ENCODE measurements at places on chromosomes 6 and 20.

DNA sequence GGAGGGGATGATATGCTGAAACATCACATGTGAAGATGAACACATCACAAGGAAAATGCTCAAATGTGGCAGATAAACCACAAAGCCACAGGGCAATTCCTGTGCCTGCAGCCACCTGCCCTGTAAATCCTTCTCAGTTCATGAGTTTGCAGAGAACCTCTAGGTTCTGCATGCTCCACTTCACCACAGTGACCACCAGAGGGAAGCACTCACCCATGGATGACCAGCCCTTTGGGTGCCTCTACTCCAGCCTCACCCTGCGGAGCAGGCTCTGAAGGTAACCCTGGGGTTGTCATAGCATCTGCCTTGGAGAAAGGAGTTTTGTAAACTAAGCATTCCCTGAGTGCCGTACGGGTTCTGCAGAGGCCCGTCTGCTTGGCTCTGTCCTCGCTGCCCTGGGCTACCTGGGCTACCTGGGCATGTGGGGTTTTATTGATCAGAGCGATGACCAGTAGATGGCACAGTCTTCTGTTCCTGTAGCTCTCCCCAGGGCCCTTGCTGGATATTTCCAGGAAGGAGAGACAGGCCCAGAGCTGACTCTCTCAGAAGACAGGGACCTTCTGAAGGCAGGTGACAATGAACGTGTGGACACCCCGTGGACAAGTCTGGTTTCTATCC, 31.7 kb upstream of the CST1 start:
- DNase-seq: no peak

DNA sequence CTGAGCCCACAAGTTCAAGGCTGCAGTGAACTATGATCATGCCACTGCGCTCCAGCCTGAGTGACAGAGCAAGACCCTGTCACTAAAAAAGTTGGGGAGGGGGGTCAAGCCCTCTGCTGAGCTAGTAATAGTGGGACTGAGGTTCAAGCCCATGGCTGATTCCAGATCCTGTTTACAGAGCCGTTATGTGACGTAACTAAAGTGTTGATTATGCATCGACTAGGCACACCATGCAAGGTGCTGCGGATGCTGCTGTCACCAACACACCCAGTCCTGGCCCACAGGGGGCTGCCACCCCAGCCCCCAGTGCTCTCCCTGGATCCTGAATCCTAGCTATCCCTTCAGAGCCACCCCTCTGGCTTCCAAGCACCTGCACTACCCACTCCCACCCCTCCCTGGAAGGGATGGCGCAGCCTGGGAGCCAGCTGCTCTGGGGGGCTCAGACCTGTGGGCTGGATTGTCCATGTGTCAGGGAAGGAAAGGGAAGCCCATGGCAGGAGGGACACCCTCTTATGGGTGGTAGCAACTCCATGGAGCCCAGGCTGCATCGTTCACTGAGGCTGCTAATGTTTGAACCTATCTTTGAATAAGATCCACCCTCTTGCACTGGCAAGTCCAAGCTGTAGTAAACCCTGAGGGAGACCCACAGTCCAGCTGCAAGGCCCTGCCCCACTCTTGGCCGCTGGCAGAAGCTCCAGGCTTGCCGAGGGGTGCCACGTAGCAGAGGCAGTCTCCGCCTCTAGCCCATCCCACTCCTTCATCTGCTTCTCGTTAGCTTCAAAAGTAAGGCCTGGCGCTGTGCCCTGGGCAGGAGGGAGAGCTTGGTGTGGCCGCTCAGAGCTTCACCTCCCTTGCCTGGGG, 95.0 kb downstream of the SNX5 start:
- peak; percentile 97 for DNase-seq

DNA sequence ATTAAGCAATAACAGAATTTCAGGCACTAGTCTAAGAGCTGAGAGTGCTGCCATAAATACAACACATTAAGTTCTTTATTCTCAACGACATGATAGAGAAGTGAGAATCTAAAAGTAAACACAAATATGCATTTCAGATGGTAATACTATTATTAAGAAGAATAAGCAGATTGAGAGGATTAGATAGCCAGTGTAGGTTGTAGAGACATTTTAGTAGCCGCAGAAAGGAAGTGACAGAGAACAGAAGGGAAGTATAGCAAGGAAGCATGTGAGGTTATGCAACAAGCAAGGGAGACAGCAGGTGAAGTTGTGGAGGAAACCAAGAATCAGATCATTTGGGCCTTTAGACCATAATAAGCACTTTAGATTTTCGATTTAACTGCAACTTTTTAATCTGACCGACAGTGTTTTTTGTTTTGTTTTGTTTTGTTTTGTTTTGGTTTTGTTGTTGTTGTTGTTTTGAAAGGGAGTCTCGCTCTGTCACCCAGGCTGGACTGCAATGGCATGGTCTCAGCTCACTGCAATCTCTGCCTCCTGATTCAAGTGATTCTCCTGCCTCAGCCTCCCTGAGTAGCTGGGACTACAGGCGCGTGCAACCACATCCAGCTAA, 737.0 kb upstream of the ADGRB3 start:
- DNase-seq: no peak

- DNase-seq: no peak
Observed at GRCh38 chr6:87916446-87916845, 131.2 kb upstream of the SPACA1 start.

DNA sequence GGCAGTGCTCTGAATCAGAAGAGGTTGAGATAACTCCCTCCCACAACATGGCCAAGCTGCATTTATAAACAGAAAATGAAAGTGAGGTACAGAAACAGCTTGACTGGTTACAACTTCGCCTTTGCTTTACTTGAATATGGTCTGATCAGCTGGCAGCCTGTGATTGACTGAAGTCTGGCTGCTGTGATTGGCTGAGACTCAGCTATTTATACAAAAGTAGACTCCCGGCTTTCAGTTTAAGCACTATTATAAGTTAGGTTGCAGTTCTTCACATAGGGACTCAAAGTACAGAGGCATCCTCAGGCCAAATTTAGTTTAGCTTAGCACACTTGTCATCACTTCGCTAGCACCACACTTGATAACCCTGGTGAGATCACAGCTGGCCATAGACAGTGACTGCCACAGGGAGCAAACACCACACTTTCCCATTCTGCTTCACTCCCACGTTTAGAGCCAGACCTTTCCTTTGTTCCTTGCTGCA, 362.6 kb downstream of the EPM2A start:
- peak; percentile 46 for DNase-seq

DNA sequence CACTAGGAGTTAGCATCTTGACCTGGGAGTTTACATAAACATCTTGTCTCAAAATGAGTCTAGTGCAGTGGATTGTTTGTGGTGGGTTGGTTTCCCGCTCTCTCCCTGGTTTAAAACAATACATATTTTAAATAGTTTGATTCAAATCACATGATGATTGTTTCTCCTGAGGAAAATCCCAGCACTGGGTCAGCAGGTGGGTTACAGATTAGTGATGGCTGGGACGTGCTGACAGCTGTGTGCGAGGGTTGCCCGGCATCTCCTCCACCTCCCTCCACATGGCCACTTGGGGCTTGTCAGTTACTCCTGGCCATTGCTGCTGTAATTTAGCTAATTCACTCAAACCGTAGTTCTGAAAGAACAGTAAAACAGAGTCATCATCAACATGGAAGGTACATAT, 306.4 kb upstream of the CITED2 start:
- DNase-seq: no peak

GRCh38 chr6:87257565-87257964, 64.8 kb upstream of the SMIM8 start:
- DNase-seq: no peak

- DNase-seq: no peak
Observed at GRCh38 chr6:73285674-73286283, 22.8 kb upstream of the KHDC1 start.

DNA sequence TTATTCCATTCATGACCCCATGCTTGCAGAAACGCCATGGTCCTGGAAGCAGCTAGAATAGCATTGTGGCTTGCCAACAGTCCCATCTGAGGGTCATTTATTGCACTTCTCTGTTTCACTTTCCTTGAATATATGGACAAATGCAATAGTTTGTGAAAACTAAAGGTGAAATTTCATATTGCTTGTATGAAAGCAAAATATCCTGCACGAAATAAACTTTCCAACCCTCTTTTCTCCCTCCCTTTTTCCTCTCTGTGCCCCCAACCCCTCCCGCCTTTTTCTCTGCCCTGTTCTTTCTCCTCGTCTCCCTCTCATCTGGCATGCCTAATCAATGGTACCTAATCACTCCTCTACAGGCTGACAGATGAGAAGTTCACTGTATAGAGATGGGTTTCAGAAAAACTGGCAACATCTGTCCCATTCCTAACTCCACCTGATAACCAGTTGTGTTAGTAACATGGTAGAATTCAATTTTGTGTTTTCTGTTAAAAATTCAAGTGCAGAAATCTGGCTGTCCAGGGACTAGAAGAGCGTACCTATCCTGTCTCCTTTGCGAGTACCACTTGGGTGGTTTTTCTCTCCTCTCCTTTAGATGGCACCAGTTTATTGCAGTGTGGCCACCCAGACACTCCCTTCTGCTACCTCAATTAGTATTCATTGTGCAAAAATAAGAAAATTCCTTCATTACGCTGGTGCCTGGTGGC, 198.6 kb downstream of the FOXA2 start:
- DNase-seq: no peak

DNA sequence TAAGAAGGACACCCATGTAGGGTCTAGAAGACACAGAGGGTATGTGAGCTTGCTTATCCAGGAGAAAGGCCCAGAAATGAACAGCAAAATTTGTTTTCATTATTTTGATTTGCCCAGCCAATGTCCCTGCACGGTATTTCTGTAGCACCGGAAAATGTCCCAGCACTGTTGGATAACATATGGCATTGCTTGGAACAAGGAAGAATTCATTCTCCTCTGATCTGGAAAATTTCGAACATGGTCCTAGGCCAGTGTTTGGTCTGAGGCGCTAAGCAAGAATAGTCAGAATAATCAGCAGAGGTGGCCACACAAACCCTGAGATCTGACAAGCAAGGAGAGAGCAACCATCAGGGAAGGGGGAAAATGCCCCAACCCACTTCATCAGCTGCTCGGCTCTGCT, 26.6 kb downstream of the ROS1 start:
- DNase-seq: no peak

- no peak for DNase-seq
Observed at GRCh38 chr6:127886603-127887002, 14.3 kb downstream of the THEMIS start.

GRCh38 chr6:136549300-136550044, 750 bp downstream of the MAP7 start:
- peak; percentile 41 for DNase-seq

DNA sequence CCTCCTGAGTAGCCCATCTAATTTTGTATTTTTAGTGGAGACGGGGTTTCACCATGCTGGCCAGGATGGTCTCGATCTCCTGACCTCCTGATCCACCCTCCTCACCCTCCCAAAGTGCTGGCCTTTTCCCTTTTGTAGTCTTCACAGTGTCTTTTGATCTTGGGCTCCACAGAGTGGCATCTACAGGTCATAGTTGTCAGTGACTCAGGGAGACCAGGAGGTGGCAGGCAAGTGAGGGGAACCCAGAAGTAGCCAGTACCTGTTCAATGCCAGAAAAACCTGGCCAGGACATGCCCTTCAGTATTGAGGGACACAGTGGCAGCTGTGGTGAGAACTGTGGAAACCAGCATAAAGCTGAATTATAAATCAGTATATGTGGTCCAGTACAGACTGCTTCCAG, 19.6 kb downstream of the RPP21 start:
- DNase-seq: no peak

GRCh38 chr6:96468681-96469224, 52.9 kb upstream of the UFL1 start:
- peak; percentile 43 for DNase-seq
